ENCODE measurements at places on chromosomes 3 and 15.
A peak's percentile ranks its signal among the peaks of the same experiment; 100 is the strongest.

GRCh38 chr3:25897019-25897418 lies 107.1 kb downstream of the OXSM start:
- DNase-seq: no peak

- DNase-seq: no peak
Observed at GRCh38 chr3:186514296-186515002, 29.7 kb downstream of the CRYGS start.

DNA sequence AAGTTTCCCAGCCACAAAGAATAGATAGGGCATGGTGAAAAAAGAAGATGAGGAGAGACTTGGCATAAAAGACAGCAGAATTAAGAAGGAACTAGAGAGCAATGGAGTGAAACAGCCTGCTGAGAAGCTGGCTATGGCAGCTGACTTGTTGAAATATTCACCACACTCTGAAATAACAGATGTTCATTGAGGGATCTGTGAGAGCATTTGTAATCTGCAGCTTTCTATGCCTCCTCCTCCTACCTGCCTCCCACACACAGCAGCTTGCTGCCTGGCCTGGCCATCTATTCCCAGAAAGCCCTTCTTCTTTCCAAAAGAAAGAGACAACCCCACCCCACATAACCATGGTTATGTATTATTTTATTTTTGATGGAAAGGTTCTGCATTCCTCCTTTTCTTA lies 303.9 kb downstream of the GAP43 start:
- no peak for DNase-seq

- DNase-seq: no peak
Observed at GRCh38 chr3:159771865-159772611, 216.6 kb upstream of the IL12A start.

DNA sequence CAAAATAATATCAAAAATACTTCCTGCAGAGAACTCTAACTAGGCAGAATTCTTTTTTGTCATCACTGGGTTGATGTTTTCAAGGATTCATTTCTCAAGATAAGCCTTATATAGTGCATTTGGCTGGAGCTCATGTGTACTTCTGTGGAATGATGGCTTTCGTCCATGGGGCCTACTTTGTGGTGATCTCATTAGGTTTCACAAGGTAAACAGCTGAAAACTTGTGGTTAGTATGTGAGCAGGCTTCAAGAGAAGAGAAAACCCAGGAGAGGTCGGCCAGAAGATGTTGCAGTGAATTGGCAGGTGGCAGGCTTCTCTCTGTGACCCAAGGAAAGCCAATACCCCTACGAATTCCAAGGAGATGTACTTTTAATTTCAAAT lies 121.4 kb upstream of the PHLDB2 start:
- DNase-seq: no peak

DNA sequence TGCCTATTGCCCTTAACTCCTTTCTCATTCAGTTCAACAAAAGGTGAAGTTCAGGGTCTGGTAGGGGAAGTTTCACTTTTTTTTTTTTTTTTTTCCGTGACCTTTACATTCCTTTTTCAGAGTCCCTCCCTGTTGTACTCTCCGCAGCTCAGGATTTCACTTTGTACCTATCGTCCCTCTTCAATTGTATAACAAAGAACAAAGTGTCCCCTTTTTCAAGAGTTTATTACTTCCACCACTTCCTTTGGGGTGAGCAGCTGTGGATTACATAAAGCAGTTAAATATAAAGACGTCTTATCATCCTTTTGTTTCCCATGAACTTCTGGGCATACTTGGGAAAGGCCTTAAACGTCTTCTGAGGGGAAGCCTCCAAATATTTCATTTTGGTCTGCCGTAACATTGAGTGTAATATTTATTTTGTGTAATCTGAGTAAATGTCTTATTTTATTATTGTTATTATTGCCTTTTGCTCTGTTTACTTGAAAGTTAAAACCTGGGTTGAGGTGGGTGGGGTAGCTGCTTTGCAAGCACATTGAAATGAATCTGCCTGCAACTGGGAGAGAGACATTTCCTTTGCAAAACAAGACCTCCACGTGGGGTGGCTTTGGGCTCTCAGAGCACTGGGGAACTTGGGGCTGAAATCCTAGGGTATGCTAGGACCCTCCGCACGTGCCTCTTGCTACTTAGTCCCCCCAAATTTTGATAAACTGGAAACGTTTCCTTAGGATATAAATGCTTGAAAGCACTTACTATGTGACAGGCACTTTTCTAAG lies 169.4 kb downstream of the MCTP2 start:
- no peak for DNase-seq

- no peak for DNase-seq
Observed at GRCh38 chr3:128073185-128073725, 21.0 kb downstream of the SEC61A1 start.

DNA sequence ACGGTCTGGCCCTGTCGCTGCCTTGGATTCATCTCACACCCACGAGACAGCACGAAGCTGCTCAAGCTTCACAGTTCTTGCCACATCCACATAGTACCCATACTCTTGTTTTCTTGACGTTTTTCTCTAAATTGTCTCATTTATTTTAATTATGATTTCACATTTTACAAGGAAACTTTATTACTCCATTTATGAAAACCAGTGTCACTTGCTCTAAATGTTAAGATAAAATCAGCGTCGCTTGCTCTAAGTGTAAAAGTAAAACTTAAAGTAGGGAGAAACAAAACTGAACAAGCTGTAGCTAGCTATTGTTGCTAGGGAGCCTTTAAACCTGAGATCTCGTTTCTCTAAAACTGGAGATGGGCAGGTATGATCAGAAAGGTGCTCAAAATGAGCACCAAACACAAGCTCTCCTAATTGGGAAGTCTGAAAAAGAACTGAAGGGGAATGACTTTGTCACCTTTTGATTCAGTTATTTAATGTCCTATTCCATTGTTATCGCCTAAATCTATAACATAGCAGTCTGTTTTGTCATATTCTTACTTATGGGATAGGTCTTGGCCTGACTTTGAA lies 680 bp downstream of the IFT122 start:
- no peak for DNase-seq

GRCh38 chr3:93910097-93910496 lies 63.6 kb downstream of the PROS1 start:
- no peak for DNase-seq

- no peak for DNase-seq
Observed at GRCh38 chr3:184175506-184175905, 851 bp downstream of the AP2M1 start.

DNA sequence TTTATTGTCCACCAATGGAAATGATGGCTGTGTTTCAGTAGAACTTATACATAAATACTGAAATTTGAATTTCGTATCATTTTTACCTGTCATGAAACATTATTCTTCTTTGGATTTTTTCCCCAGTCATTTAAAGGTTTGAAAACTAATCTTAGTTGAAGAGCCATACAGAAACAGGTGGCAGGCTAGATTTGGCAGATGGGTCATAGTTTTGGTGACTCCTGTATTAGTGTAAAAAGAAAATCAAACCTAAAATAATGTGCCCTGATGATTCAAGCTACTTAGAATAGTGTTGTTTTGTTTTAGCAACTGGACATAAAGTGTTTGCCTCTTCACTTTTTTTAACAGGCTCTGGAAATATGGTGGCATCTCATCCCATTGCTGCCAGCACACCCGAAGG lies 68.9 kb downstream of the SIDT1 start:
- DNase-seq: no peak

DNA sequence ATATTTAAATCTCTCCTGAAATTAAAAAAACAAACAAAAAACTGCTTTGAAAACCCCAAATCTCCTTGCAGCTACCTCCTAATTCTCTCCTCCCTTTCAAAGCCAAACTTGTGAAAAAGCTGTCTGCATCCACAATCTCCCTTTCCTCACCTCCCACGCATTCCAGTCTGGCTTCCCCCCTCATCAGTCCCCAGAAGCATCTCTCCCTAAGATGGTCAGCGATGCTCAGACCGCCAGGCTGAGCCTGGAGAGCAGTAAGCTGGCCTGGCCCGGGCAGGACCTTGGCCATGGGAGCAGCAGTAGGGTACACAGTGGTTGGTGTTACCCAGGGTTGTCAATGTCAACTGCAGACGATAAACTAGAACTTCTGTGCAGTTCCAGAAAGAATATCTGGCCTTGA lies 32.9 kb upstream of the BLM start:
- no peak for DNase-seq

DNA sequence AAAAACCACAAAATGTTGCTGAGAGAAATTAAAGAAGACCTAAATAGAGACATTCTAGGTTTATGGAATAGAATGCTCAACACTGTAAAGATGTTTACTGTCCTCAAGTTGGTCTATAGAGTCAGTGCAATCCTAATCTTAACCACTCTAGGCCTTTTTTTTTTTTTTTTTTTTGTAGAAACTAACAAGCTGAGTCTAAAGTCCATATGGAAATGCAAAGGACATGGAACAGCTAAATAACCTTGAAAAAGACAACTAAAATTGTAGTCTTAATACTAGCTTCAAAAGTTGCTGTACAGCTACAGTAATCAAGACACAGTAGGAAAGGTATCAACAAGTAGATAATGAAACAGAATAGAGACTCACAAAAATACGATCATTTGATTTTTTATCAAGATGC lies 32.9 kb downstream of the CDV3 start:
- DNase-seq: no peak

- no peak for DNase-seq
Observed at GRCh38 chr3:140500473-140500872, 177.4 kb upstream of the TRIM42 start.

DNA sequence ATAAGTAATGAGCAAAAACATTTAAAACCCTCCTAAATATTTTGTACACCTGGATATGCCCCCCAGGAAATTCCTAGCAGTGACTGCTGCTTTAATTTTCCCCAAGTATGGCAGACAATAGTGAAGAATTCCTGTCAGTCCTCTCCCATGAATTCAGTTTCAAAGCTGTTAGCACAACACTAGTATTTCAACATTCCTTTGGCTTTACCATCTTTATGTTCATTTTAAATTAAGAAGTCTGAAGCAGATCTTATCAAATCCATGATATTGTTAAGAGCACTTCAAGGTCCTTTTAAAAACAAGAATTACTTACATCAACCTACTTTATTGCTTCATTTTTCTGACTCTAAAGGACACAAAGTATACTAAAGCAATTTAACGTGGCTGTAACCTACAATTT lies 28.8 kb upstream of the CDIN1 start:
- DNase-seq: no peak

- DNase-seq: no peak
Observed at GRCh38 chr3:49412632-49413337, 562 bp downstream of the TCTA start.

GRCh38 chr15:59360896-59361295 lies 11.8 kb downstream of the MYO1E start:
- DNase-seq: no peak

GRCh38 chr3:177887475-177887874 lies 648.8 kb upstream of the KCNMB2 start:
- no peak for DNase-seq

- no peak for DNase-seq
Observed at GRCh38 chr3:126469479-126469878, 6.2 kb downstream of the ZXDC start.

DNA sequence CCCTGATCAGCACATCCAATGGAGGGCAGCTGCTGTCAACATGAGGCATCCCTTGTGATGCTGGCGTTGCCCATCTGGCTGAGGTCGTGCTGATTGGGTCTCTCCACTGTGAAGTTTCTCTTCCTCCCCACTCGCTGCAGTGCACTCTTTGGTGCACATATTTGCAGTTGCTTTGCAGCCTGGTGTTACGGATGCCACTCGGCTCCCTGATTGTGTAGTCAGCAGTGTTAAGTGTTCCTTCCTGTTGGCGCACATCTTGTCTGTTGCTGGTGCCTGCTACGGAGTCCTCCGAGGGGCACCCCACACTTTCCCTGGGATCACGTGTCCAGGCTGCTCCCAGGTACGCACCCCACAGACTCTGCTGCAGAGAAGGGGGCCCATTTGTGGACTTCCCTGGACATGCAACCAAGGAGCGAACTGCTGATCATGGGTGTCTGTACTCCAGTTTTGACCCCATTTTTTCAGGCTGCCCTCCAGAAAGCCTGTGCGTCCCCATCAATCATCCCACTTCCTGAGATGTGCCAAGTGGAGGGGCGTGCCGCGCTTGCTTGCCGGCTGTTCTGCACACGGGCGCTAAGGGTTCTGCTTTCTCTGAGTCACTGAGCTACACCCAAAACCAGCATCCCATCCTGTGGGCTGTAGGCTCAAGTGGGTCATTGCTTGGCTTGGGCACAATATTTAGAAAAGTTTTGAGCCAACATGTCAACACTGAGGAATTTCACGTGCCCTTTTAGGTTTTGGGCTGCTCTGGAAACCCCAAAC lies 98.6 kb downstream of the FBLN2 start:
- no peak for DNase-seq

DNA sequence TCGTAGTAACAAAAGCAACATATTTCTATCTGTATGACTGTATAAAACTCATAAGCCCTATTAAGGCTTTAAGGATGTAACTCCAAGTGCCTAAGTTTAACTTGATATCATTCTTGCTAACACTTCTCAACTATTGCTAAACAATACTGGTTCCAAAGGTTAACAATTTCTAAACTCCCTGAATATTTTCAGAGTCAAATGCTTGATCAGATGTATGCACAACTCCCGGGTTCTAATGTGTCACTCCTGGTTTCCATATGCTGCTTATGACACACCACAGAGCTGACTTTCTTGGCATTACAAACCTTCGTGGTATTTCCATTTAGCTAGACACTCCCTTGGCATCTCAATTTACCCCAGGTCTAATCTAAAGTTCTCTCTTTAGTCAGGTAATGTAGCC lies 26.3 kb downstream of the DZIP1L start:
- no peak for DNase-seq

DNA sequence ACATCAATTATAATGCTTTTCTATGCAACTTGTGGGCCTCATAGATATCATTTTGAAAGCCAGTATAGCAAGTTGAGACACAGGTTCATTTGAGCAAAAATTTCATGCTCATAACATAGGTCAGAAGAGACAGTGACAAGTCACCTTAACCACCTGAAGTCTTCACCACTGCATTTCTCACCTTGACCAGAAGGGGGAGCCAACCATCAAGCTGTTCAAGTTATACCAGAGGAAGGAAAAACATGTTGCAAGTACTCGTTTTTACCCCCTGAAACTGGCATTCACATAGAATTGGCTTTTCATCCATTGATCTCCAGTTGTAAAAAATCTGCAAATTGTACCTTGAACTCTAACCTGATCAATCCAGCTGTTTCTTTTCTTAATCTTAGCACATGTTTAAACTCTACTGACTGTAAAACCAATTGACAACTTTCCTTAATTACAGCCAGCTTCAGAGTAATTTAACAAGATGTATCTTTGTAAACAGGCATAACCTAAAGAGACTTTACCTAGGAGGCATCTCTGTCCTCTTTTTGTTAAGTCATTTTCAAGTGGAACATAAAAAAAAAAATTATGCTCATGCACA lies 1.4 kb downstream of the LMOD3 start:
- DNase-seq: peak; percentile 88

- DNase-seq: no peak
Observed at GRCh38 chr3:5423076-5423475, 235.6 kb downstream of the EDEM1 start.

DNA sequence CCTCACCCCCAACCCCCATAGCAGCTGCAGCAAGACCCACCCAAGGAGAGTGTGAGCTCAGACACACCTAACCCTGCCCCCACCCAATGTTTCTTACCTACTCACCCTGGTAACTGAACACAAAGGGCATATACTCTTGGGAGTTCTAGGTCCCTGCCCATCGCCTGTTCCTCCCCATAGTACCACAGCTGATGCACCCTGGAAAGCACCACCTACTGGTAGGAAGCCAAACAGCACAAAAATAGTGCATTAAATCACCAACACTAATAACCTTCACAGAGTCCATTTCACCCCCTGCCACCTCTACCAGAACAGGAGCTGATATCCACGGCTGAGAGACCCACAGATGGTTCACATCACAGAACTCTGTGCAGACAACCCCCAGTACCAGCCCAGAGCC lies 245.2 kb downstream of the EFHB start:
- no peak for DNase-seq

Measured in activated CD8-positive, alpha-beta memory T cell treated with anti-CD3 and anti-CD28 coated beads for 24 hours (primary cell).